ENCODE measurements at places on chromosomes 6 and 20.
A peak's percentile ranks its signal among the peaks of the same experiment; 100 is the strongest.

- DNase-seq = peak; percentile 18
Observed at GRCh38 chr20:47187450-47188195, 168.9 kb downstream of the ZMYND8 start.

- no peak for DNase-seq
Observed at GRCh38 chr6:87574237-87574804, 15.5 kb downstream of the RARS2 start.

DNA sequence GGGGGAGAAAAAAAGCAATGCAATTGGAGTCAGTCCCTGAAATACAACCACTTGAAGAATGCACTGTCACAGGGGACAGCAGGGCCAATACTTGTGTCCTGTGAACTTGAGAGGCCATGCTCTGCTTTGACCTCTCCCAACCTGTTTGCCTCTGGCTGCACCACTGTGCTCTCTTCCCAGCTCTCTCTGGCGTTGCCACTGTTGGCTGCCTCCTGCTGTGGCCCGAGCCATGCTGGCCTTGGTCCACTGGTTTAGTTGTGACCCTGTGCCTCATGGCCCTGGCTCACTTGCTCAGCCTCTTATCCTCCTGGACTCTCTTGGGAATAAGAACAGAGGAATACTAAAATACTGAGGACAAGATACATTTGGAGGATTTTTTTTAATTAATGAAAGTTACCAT lies 14.5 kb upstream of the FBXO30 start:
- no peak for DNase-seq

GRCh38 chr20:23536328-23536974 lies 31.8 kb downstream of the CST9L start:
- no peak for DNase-seq

DNA sequence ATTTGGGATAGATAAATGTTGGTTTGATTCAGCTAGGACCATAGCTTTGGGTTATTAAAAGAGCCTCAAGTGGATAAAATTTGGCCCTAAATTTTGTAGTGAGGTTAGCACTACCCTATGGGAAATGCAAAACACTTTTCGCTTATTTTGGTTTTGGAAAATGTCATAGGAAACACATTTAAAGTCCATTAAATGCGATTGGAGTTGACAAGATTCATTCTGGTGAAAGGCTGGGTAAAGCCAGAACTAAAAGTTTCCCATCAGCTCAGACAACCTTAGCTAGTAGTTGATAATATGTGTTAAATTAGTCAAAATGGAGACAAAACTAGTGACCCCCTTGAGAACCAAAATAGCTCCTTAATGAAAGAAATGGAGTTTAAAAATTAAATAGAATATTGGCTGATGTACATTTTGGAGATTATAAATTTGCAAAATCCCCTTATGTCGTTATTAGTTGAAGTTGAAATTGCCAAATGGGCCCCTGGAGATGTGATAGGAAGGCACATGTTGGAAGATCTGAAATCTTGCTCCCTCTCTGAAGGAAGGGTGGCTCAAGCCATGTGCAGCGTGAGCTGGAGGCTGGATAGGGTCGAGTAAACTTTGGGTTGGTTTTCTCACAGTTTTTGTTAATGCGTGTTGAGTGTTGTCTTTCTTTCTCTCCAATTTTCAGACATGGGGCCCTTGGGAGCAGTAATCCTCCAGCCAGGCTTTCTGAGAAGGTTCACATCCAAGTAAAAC lies 72.8 kb downstream of the CD83 start:
- DNase-seq = no peak

DNA sequence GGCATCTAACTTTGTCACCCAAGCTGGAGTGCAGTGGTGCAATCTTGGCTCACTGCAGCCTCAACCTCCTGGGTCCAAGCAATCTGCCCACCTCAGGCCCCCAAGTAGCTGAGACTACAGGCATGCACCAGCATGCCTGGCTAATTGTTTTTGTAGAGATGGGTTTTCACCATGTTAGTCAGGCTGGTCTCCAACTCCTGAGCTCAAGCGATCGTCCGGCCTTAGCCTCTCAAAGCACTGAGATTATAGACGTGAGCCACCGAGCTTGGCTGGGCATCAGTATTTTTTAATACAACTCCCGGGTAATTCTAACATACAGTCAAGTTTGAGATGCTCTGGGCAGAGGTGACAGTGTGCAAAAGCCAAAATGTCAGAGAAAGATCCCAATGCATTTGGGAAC lies 73.5 kb downstream of the NFATC2 start:
- no peak for DNase-seq

DNA sequence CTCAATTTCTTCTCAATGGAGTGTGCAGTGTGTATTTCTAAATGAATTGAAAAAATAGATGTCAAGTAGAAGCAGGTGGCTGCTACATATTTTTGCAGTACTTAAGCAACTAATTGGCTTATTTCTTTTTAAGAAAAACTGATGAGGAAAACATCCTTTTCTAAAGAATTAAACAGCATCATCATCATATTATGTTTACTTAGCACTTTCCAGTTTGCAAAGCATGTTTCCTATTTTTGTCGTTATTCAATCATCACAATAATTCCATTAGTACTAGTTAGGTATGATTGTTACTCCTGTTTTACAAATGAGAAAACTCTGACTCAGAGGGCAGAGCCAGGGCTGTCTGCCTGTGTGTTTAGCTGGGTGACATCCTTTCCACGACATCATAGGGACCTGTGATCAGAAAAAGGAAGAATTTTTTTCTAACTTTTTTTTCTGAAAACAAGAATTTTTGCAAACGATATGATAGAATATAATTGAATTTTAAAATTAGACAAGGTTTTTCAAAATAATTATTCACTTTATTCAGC lies 22.7 kb upstream of the BMP6 start:
- DNase-seq = no peak

GRCh38 chr20:49340161-49340966 lies 62.5 kb upstream of the ZNFX1 start:
- DNase-seq = no peak

DNA sequence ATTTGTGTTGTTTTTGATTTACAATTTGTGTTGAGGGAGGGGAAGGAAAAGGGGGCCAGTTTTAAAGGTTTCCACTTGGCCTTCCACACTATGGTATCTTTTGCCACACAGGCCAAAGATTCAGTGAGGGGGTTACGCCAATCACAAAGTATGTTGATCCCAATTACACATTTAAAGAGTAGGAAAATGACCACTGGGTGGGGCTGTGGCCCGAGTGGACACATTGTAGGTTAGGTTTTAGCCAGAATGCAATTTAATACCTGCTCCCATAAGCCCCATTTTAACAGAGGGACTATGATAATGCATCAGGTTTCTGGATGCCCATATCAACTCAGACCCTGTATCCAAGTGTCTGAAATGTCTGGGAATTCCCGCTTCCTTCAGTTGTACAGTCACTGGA lies 15.6 kb downstream of the VGLL2 start:
- no peak for DNase-seq

DNA sequence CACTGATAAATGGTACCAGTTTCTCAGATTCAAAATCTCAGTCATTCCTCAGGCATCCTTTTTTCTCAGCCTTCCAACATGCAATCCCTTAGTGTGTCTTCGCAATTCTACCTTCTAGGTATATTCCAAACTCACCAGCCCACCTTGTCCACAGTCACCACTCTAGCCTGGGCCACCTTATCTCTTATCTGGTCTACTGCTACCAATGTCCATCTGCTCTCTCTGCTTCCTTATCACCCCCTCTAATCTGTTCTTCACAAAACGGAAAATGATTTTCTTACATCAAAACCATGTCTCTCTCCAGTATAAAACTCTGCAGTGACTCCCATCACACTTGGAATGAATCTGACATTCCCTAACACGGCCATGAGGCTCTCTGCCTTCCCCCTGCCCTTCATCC lies 91.9 kb downstream of the PREP start:
- no peak for DNase-seq

DNA sequence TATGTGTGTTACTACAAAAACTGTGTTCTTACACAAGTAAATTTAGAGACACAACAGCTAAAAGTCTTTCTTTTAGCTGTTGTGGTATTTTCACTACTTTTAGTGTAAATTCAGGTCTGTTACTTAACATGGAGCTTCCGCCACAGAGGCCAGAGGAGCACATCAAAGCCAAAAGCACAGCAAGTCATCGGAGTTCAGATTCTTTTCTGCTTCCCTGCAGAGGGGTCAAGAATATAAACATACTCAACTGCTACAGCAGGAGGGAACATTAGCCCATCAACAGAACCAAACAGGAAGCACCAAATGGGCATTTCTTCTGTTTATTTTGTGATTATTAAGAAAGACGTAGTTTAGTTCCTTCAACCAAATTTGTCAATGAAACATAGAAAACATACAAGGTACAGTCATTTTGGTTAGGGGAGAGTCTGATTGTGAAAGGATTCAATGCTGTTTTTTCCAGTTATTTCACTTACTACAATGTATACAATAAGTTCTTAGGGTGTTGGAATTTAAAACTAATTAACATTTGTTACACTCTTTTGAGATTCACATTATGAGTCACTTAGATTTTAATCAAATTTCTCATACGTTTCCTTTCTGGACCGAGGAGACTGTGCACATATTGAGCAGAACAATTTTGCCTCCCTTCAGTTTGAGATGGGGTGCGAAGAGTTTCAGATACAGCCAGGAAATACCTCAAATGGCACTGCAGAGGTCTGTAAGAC lies 42.8 kb upstream of the DSE start:
- no peak for DNase-seq

DNA sequence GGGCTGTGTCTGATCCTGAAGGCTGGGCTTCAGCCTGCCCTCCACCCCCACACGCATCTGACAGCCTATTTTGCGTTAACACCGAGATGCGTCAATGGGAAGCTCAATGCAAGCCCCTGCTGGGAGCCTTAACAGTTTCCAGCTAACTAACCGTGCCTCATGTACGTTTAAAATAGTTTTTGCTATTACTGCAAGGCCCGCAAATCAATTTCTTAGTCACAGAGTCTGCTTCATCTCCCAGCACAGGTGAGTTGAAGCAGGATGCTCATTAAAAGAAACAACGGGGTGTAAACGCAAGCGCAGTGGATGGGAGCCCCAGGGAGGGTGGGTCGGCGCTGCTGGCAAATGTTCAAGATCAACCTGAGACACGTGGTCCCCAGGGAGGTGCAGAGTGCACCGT lies 142.8 kb upstream of the PHACTR3 start:
- DNase-seq = no peak

DNA sequence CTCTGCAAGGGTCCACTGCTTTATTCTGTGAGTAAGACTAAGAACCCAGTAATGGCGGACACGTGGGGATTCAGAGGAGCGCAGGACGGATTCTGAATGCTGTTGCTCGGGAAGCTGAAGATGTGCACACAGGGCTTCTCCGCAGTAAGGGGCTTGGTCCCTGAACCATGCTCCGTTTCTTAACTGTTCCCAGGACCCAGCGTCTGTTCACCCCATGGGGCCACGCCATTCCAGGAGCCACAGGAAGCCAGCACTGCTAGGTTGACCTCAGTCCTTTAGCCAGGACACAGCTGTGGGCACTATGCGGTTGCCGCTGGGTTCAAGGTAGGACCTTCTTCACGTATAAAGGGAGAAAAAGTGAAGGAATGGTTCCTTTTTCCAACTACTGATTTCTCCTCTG lies 59.8 kb downstream of the IRF4 start:
- no peak for DNase-seq

DNA sequence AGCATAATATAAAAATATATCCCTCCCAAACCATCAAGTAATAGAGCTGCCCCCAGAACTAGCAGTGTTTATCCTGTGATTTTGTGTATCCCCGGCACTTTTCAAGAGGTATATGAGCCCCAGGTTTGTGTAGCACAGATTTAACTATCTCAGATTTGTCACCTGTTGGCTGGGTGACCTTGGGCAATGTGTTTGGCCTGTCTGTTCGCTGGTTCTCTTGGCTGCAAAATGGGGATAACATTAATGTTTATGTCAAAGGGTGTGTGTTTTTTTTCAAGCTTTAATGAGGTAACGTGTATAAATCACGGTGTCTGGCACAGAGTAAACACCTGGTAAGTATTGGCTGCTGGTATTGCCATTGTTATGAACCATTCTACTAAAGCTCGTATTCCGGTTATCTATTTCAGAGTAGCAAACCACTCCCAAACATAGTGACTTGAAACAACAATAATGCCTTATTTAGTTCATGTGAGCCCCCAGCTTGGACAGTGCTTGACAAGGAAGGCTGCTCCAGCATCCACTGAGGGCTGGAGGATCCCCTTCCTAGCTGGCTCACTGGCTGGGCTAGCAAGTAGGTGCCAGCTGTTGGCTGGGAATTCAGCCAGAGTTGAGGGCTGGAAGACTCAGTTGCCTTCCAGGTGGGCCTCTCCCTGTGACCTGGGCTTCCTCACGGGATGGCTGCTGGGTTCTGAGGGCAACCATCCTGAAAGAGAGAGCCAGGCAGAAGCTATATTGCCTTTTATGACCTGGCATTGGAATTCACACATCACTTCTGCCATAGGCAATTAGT lies 36.2 kb downstream of the PDRG1 start:
- no peak for DNase-seq

- no peak for DNase-seq
Observed at GRCh38 chr6:152404936-152405595, 232.1 kb downstream of the SYNE1 start.

DNA sequence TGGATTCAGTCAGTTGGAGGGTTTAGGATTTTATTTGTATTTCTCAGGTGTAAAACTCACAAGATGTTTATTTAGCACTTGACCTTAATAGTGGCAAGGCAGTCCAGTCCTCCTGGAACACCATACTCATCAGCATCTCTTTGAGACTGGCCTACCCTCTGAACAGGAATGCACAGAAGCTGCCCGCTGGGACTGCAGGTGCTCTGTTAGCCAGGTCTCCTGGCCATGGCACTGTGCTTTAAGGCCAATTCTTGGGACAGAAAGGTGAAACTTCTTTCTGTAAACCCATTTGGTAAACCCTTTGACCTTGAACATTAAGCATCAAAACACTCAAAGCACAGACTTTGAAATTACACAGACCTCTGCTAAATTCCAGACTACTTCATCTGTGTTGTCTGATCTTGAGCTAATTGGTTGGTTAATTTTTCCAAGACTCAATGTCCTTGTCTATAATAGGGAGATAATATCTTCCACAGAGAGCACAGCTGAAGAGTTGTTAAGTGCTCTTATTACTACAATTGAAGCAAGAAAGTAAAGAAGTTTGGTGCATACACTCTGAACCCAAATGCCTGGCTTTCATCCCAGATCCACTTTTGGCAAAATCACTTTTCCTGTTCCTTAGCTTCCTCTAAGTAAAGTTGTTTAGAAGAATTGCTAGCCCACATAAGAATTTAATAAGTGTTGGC lies 54.9 kb upstream of the NT5E start:
- no peak for DNase-seq

- no peak for DNase-seq
Observed at GRCh38 chr6:85400331-85400730, 49.6 kb upstream of the NT5E start.

- DNase-seq = no peak
Observed at GRCh38 chr20:37259865-37260264, 1.7 kb downstream of the GHRH start.

DNA sequence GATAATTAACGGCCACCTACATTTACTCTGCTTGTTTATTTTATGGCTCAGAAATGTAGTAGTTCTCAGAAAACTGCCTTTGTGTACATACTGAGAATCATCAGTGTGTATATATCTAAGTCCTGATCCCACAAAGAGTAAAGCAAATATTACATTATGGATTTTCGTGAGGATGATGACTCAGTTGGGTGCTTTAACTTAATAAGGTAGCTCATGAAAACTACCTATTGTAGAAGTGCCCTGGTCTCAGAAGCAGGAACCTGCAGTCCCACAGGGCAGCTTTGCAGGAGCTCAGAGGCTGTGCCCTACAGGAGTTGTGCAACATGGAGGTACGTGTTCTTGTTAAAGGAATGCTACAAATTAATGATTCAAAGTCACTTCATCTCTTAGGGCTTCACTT lies 108.2 kb downstream of the PLG start:
- no peak for DNase-seq

- DNase-seq = no peak
Observed at GRCh38 chr6:20658053-20658452, 123.8 kb downstream of the CDKAL1 start.
